ENCODE measurements at places on chromosomes 1 and 21. TPM values are rescaled to one million over a fixed set of nuclear protein-coding genes. Genes with fewer than 3 reads are reported as not detected.

The TRPM2 gene
- 2.2 TPM for polyA plus RNA-seq

The WNT4 gene
- 2.2 TPM for polyA plus RNA-seq

DNA sequence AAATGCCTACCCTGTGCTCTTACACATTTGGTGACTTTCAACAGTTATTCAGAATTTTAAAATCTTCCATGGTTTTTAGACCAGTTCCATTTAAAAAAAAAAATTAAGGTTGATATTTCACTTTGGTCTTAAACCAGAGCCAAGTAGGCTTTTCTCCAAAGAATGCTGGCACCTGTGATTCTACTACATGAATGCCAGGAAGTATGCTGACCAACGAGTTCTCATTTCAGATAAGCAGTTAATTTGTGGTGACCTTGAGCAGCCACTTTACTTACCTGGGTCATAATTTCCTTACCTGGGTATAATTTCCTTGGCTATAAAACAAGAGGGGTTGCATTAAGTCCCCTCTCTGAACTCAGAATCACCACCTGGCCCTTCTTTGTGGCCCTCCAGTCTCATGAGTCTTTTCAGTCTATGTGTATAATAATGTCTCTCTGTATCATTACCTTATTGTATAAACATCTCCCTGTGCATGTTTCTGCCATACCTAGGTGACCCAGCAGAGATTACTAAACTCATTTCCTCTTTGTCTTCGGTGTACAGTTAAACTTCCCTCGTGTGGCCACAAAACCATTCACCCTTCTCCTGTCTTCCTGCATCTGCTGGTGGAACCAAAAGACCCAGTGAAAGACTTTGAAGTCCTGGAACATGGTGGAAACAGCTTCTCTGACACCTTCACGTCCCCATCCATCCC is 139.1 kb upstream of the DPT start:
- no peak for DNase-seq

GRCh38 chr1:240618946-240619345 is 7.0 kb upstream of the GREM2 start:
- no peak for DNase-seq
